ENCODE measurements at places on chromosomes 3 and 15. TPM values are rescaled to one million over a fixed set of nuclear protein-coding genes. Genes with fewer than 3 reads are reported as not detected.

HCLS1 gene
- 19.4 TPM for total RNA-seq

- DNase-seq: no peak
Measured at GRCh38 chr3:164113371-164114332, 964.6 kb downstream of the SI start.

DNA sequence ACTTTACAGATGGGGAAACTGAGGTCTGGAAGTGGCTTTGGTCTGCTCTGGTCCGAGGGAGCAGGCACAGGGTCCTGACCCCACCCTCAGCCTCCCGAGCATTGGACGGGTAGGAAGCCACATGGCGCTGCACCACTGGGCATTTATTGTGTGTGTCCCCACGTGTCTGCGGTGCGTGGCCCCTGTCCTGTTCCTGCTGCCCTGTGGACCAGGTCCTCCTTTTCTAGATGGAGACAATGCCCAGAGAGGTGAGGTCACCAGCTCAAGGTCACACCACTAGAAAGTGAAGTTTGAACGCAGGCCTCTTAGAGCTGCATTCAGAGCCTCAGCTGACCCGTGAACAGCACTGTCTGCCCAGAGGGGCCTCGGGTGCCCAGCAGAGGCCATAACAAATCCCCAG lies 26.8 kb downstream of the DUSP7 start:
- no peak for DNase-seq

DNA sequence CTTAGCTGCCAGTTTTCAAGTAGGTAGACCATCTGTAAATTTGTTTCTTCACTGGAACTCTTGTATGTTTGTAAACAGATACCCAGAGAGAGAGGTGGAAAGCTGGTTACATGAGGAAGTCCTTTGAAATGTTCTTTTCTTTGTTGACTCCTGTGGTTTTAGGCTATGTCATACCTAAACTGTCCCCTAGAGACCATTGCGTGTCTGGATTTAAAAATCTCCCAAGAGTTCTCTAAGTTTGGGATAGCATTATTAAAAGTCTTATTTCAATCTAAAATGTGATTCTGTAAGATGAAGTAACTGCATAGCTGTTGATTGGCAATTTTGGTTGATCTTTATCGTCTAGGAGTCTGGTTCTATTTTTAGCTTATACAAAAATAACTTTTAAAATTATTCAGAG lies 127.2 kb downstream of the GHSR start:
- no peak for DNase-seq

DNA sequence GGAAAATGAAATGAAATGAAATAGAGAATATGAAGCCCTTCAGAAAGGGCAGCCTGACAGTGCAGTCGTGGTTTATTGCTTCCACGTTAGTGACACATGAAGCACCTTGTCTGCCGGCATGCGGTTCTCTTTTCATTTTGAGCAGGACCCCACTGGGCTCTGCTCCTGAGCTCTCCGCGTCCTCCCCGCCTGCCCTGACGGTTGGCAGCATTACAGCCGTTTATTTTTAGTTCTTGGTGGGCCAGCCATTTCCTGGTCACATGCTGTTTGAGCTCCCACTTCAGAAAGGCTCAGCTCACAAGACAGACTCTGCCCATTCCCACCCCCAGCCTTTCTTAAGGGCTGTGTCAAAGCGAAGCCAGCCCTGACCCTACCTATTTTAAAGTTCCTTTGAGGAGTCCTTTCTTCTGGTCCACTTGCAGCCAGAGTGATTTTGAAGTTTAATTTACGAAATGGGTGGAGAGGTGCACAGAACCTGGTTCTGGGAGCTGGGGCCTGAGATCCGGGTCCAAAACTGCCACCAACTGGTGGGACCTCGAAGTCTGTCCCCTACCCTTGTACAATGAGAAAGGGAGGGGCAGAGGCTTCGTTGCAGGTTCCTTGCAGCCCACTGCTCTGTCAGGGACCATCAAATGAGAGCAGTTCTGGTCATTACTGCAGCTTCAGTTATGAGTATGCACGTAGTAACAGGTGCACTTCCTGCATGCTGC lies 60.1 kb downstream of the MGLL start:
- peak; percentile 36 for DNase-seq

CXCR6 gene
- total RNA-seq: not detected

GABRB3 gene
- 0.28 TPM for total RNA-seq

BBX gene
- 80.0 TPM for total RNA-seq

GRCh38 chr3:74501007-74501406 lies 113.5 kb downstream of the CNTN3 start:
- DNase-seq: no peak

MEX3B gene
- 11.6 TPM for total RNA-seq

DNA sequence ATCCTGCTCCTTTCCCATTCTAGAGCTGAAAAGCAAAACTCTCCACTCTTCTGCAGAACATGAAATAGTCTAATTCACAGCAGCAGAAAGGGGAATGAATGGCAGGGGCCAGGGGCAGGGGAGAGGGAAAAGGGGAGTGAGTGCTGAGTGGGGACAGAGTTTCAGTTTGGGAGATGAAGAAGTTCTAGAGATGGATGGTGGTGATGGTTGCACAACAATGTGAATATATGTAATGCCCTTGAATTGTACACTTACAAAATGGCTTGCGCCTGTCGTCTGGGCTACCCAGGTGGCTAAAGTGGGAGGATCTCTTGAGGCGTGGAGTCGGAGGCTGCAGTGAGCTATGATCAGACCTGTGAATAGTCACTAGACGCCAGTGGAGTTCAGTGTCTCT lies 78.5 kb upstream of the MEF2A start:
- no peak for DNase-seq

GRCh38 chr15:46525984-46526725 lies 891.3 kb downstream of the SQOR start:
- no peak for DNase-seq

DNA sequence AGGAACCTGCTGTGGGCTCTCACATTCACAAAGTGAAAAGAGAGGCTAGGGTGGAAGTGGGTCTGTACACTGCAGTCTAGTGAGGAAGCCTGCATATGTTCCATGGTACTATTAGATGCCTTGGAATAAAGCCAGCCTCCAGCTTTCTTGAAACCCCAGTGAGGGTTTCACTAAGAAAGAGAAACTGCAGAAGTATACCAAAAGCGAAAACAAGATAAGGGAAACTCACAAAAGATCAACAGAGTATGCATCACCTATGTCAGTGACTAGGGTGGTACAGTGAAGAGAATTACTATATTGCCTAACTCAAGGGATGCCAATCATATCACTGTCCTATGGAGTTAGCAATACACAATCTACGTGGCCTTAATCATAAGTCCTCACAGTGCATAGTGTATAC lies 212.5 kb upstream of the GADL1 start:
- no peak for DNase-seq

LEKR1 gene
- 0.14 TPM for total RNA-seq

DNA sequence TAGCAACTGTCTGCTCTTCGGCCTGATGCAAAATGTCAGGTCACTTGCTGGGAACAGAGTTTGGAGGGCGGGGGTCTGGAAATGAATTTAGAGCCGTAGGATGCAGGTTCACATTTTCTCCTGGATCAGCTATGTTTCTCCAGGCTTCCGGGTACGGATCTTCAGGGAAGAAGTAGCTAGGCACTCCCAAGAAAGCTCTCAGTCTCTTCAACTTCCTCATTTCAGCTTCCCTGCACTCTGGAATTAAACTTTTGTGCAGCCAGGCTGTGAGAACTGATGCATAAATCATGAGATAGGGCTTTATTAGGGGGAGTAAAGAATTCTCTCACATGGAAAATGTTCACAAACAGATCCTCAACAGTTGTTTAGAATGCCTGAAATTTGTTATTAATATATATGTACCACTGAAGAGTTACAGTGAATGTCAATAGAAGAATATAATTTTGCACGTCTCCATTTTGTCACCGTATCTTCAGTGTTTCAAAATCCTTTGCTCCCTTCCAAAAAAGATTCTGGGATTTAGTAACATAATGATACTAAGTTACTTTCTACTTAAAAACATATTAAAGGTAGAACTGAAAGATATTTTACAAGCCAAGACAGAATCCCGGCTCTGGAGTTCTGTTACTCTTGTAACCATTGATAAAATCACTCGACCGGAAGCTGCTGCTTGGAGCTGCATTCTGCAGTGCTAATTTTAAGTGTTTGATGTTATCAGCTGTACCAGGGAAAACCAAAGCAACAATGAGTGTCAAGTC lies 178.5 kb upstream of the P2RY1 start:
- peak; percentile 5 for DNase-seq

KLHL18 gene
- 31.1 TPM for total RNA-seq

GRCh38 chr3:115598216-115598615 lies 25.1 kb upstream of the GAP43 start:
- no peak for DNase-seq

- DNase-seq: no peak
Measured at GRCh38 chr3:121698901-121699300, 38.2 kb upstream of the HCLS1 start.

DNA sequence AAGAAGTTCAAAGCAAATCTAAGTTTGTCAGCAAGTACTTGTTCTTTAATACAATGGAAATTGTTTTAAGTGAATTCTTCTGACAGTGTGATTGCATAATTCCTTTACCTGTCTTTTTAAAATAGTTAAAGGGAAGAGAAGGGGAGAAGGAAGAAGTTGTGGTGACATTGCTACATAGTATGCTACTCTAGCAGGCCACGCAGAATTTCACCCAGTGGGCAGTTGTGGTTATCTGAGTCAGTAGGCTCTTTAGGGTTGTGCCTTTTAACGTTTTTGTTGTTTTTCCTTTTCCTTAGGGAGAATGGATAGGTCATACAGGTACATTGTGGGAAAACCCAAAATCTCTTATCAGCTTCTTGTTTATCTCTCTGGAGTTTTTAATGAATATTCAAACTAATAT lies 40.4 kb downstream of the KIF15 start:
- DNase-seq: no peak

GRCh38 chr3:126932188-126932931 lies 50.6 kb upstream of the PLXNA1 start:
- peak; percentile 70 for DNase-seq

DNA sequence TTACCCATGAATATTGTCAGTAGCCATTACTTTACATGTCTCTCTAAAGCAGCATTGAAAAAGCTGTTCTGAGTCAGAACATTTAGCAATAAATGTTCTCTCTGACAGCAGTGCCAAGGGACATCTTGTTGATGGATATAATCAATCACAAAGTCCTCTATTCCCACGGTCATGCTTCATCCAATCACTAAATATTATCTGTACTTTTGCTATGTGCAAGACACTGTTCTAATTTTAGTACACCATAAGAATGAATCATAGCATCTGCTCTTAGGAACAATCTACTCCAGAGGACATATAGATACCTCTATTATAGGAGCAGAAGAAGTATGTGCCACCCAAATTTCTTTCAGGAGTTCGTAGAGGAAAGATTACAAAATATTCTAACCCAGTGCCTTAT lies 142.5 kb upstream of the MBNL1 start:
- no peak for DNase-seq

GADL1 gene
- not detected for total RNA-seq

DNA sequence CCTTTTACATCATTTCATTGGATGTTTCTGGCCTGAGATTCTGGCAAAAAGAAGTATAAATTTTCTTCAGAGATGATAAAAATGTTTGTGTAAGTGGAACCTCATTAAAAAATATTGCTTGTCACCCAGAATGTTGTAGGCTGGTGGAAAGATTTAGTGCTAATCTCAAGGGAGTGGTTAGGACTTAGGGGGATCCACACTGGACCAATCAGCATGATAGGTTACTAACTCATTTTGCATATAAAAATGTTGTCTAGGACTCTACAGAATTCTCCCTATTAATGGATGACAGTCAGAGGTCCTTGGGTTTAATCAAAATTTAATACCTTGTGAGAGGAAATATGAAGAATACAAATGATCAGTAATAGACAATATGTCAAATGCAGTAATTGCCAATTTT lies 108.6 kb upstream of the TNIK start:
- DNase-seq: no peak

DNA sequence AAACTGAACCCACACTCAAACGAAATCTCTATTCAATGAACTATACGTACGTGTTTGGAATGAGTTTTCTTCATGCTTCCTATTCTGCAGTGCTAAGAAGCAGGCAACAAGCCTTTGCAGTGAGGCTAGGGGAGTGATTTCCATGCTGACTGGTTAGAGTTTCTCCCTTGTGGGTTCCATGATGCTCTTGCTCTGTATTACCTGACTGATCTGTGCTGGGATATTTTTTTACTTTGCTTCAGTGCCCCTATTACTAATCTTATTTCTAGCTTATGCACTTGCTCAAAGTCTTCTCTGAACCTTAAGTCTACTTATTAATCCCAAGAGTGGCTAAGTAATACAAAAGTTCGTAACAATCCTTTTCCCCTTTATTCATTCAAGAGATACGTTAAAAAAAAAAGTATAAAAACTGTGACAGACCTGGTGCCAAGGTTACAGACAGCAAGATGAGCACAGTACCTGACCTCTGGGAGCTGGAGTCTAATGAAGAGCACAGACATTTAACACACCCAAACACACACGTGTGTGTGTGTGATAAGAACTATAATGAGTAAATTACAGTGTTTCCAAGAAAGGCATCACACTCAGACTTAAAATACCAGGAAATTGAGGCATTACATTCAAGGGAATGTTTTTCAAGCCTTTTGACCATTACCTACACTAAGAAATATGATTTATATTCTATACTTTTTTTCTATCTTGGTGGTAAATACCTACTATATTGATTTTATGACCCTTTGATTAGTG lies 50.5 kb upstream of the FBN1 start:
- DNase-seq: no peak

GRCh38 chr15:82689147-82689546 lies 20.5 kb downstream of the AP3B2 start:
- DNase-seq: no peak

- peak; percentile 91 for DNase-seq
Measured at GRCh38 chr3:47324278-47324865, 41.6 kb downstream of the KLHL18 start.

GRCh38 chr15:57792724-57793449 lies 86.4 kb downstream of the POLR2M start:
- DNase-seq: no peak

DNA sequence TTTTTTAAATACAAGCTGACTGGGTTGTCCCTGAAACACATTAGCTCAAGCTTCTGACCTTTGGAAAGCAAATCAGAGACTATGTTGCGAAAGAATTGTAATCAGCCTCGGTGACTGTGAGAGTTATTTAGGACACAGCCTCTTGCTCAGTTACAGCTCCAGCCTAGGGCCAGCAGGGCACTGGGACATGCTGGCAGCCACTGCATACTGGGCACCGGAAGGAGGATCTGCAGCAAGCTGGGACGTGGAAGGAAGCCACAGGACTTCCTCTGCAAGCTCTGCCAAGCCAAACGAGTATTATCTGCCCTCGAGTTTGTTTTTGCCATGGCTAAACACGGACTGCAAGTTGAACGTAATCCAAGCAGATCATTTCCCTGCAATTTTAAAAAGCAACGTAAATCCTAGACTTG lies 24.4 kb upstream of the COPG1 start:
- DNase-seq: peak; percentile 58

HAPLN3 gene
- total RNA-seq: 95.6 TPM

- DNase-seq: no peak
Measured at GRCh38 chr3:195060531-195061291, 210.2 kb downstream of the XXYLT1 start.

DNA sequence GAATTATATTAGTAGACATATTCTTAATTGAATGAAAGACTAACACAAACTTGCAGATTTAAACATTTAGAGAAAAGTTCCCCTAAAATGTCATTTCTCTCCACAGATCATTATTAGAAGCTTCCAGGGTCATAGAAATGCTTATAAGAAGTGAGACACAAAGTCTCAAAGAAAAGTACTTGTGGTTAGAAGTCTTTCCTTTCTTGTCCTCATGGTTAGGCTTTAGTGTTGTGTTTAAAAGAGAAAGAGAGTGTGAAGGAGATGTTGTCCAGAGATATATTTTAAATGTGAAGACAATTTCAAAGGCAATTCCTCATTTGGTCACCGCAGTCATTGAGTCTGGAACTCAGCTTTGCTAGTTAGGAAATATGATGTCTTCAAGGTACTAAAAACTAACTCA lies 230.4 kb upstream of the ARPP21 start:
- DNase-seq: no peak

FRMD5 gene
- total RNA-seq: 3.4 TPM

TPRG1 gene
- not detected for total RNA-seq

Data from dermis blood vessel endothelial cell (primary cell).